Body of pancreas (tissue), 4 donors: ENCODE measurements at places on chromosomes 7 and 10. TPM values are rescaled to one million over a fixed set of nuclear protein-coding genes. Genes with fewer than 3 reads are reported as not detected.

DNA sequence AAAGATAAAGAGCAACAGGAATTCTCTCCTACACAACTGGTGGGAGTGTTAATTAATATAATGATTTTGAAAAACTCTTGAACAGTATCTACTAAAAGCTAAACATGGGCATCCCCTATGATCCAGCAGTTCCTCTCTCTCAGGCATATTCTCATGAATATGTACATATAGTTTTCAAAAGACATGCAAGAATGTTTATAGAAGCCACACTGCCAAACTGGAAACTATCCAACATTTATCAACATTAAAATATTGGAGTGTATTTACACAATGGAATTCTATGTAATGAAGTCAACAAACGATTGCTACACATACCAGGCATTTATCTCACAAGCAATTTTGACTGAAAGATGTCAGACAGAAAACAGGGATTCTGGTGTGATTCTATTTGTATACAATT is 404.5 kb upstream of the ANKRD30A start:
- no peak for DNase-seq

Gene UPK3B
- total RNA-seq, result 7.3 TPM

Gene ST8SIA6
- not detected for total RNA-seq

DNA sequence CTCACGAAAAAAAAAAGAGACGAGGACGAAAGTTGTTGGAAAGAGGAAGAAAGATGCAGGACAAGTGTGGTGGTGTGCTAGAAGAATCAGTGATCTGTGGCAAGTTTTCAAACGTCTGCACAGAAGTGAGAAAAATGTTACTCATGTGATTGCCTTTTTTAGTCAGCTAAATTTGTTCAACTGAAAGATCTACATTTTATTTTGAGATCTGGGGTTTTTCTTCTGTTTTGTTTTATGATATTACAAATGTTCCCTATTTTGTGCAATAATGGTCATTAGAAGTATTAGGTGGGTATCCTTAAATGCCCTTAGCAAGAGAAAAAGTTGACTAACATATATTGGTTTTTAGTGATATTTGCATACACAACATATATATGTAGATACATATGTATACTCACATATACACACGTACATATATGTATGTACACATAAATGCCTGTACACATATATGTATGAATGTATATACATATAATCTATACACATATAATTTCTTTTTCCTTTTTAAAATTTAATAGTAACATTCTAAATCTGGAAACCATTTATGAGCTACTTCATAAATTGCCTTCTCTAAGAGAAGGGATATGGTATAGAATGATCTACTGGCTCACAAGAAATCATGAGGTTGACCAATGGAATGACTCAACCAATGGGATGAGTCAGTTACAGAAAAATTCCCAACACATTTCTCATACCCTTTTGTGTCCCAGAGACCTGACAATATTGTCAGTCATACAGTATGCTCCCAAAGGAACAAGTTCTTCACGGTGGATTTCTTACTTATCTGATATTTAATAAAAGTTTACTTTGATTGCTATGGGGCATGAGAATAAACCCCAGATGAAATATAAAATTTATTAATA is 38.4 kb downstream of the SLC39A12 start:
- no peak for DNase-seq

Gene CAMK2G
- 17.4 TPM for total RNA-seq

- no peak for DNase-seq
These were observed 85.8 kb downstream of the MKX start for GRCh38 chr10:27659786-27660185.

Gene GRM8
- 2.3 TPM for total RNA-seq
